ENCODE measurements at places on chromosomes 12 and 14.

- no peak for DNase-seq
These were observed 358.7 kb downstream of the RAD51B start for GRCh38 chr14:68178282-68178681.

- no peak for DNase-seq
These were observed 183.1 kb upstream of the FBXO33 start for GRCh38 chr14:39615352-39615751.

GRCh38 chr14:32590157-32590556, 261.1 kb downstream of the AKAP6 start:
- no peak for DNase-seq

DNA sequence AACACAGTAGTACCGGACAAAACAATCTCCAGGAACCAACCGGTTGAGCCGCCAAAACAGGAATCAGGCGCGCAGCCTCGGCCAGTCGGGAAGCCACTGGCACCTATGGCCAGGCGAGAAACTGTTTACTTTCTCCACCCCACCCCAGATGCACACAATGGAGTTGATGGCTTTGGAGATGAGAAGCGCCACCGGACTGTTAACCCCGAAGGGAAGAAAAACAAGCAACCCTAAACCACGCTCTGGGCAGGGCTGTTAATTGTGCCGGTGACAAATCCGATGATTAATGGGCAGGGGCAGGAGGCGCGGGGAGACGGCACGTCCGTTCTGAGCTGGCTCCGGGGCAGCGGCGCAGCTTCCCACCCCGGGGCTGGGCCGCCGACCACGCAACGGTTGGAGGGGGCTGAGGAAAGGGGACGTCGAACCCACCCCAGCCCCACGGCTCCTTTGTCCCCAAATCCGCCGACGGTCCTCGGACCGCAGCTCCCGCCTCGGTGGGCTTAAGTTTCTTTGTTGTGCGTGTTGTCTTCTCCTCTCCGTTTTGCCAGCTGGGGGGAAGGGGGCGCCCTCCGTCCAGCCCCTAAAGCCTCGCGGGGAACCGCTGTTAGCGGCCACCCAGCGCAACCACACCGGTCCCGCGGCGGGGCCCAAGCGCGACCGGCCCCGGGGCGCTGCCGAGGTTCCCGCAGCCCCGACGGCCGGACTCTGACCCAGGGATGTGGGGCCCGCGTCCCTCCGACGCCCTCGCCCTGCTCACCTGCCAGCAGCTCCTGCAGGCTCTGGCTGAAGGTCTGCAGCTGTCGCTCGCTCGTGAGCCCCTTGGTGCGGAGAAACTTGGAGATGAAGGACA, 790 bp downstream of the BTG1 start:
- DNase-seq: peak; percentile 14

GRCh38 chr12:13631873-13632272, 349.5 kb downstream of the GRIN2B start:
- no peak for DNase-seq

GRCh38 chr12:29150462-29150861, 1.4 kb downstream of the FAR2 start:
- DNase-seq: no peak

GRCh38 chr12:54840244-54840865, 14.0 kb upstream of the MUCL1 start:
- no peak for DNase-seq

DNA sequence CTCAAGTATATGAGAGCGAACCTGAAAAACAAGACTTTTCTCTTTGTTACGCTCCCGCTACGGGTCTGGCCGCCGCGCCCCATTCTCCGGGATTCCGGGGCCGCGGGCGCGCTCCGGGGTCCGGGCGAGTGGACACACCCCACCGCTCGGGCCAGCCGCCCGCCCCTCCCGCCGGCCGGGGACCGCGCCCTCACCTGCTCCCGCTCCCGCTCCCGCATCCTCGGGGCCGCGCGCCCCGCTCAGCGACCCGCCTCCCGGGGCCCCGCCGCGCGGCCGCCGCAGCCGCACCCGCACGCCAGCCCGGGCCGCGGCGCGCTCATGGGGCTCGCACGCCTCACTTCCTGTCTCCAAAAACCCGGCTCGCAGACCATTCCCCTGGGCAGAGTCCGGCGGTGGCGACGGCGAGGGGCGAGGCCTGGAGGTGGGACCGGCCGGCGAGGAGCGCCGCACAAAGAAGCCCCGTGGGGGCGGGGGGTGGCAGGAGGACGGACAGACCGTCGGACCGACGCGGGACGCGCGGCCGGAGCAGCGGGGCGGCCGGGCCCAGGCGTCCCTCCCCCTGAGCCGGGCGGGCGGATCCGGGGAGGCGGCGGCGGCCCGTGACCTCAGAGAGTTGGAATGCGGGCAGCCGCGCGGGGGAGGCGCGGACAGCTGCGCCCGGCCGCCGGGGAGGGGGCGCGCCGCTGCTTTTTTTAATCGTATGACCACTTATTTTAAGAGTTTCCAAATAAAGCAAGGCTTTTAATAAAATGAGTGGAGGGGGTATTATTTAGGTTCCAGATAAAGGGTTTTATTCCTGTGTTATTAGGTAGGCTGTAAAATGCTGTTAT, at the start of gene PTPN21:
PTPN21 (minus strand) TSS at position 551 of the 830 bp plus-strand sequence. CDS start 4,590 bp downstream, outside the sequence.
- DNase-seq: peak; percentile 91

DNA sequence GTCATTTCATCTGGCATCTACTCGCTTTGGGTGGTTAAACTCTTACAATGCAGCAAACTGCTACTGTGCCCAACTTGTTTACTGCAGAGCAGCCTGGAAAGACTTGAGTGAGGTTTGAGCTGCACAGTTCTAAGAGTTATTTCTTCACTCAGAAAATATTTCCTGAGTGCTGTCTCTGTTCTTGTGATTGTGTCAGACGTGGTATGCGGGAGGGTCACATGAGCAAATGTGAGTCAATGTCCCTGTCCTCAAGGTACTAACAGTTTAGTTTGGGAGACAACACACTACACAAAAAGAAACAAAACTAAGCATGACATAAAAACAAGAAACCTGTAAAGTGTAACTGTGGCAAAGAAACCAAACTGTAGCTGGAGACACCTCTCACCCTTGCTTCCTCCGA, 32.4 kb downstream of the FLVCR2 start:
- no peak for DNase-seq

DNA sequence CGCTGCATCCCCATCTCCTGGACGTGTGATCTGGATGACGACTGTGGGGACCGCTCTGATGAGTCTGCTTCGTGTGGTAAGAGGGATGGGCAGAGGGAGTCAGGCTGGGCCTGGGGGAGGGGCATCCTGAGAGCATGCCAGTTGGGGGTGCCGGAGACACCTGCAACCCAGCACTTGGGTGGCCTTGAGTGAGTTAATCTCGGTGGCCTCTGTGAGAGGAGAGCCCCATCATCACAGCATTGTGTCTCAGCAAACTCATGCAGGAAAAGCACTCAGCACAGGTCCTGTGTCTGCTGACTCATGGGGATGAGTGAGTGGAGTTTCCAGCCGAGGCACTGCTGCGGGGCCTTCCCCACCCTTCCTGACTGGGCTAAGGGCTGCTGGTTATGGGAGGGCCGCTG, 19.6 kb upstream of the LRP1-AS start:
- peak; percentile 46 for DNase-seq
